ENCODE measurements at places on chromosomes 11 and 22.

DNA sequence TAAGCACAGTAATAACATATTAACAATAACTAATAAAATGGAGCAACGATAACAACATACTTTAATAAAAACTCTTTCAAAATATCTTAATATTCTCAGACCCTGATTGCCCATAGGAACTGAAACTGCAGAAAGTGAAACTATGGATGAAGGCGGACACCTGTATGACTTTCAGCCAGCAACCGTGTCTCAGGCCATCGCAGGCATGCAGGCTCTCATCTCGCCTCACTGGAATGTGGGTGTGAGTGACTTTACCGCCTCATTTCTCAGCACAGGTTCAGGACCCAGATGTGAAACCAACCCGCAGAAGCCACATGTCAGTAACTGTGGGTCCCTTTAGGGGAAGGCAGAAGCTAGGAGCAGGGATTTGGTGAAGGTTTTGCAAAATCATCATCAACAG, 539.1 kb downstream of the FAM181B start:
- ATAC-seq, result no peak

DNA sequence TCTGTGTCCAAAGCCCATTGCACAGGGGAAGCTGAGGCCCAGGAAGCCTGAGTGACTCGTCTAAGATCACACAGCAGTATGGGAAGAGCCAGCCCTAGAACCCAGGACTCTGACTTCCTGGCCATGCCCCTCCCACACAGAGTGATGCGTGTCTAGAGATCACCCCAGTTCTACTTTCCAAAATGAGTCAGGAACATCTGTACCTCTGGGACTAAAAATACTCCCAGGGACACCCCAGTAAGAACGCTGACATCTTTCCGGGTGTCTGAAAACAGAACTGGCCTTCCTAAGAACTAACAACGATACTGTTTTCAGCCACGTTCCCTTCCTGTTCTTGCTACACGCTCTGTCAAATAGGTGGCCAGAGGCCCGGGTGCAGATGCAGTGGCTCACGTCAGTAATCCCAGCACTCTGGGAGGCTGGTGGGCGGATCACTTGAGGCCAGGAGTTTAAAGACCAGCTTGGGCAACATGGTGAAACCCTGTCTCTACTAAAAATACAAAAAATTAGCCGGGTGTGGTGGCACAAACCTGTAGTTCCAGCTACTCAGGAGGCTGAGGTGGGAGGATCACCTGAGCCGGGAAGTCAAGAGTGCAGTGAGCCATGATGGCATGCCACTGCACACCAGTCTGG, 21.7 kb upstream of the PDGFB start:
- ATAC-seq, result peak; percentile 74

DNA sequence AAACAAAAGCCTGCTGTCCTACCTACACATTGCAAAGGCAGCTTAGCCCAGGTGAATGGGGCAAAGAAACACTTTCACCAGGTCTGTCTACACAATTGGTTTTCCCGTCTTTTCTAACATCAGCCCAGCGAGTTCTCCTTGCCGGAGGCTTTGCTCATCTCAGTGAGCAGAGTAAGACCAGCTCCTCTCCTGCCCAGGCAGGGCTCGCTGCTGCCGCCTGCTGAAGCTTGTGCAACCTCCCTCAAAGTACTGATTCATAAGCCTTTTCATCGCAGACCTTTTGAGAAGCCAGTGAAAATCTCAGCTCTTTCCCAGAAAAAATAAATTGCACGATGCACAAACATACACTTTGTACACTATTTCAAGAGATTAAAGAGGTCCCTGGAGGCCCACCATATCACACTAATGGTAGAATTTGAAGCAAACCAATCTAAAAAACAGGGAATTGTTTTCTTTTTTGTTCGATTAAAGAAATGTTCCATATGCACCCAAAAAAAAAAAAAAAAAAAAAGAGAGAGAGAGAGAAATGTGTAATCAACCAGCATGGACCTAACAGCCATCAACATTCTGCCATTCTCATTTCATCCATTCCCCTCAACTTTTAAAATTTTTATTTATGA, 328.1 kb upstream of the MPPED2 start:
- no peak for ATAC-seq

- ATAC-seq, result no peak
Observed at GRCh38 chr22:30968015-30968923, at the start of gene MORC2. TSS of gene MORC2 (minus strand) at chr22:30968774. CDS start at chr22:30967889, 885 bp downstream.

- ATAC-seq, result no peak
Observed at GRCh38 chr11:2015025-2015424, 17.4 kb upstream of the H19 start.

DNA sequence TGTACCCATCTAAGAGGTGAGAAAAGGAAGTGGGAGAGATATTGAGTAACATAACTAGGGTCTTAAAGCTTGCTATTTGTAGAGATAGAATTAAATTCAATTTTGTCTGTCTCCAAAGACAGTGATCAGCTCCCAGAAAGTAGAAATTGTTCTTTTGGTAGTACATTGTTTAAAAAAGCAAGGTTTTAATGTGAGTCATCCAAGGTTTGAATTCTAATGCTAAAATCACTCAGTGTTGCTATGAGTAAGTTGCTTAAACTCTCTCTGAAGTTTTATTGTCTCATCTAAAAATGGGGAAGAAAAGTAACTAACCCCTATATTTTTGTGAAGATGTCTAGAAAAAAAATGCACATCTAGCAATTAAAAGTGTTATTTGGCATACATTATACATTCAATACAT, 1004.5 kb upstream of the CCDC90B start:
- ATAC-seq, result no peak

- no peak for ATAC-seq
Observed at GRCh38 chr11:131696690-131697089, 326.3 kb downstream of the NTM start.

DNA sequence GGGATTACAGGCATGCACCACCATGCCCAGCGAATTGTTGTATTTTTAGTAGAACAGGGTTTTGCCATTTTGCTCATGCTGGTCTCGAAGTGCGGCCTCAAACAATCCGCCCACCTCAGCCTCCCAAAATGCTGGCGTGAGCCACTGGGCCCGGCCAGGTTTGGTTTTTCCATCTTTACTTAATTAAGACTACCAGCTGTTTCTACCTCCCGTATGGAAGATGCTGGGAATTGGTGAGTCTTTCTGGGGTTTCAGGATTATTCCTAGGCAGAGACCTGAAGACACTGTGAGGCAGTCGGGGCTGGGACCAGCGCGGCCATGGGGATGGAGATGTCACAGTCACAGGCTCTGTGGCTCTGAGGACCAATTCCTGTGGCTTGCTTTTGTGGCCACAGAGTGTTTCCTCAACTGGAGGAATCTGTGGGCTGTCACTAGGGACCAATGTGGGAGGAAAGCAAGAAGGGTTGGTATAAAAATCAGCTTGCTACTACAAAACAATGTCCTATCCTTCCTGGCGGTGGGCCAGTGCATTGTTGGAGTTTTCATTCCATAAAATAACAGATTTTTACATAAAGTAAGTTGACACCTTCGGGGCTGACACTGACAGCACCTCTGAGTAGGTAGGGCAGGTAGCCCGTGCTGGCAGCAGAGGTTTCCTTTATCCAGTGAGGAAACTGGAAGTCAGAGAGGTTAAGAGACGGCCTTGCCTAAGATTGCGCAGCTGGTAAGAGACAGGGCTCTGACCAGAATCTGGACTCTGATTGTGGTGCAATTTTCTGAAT, 8.4 kb upstream of the FTH1 start:
- ATAC-seq, result no peak

DNA sequence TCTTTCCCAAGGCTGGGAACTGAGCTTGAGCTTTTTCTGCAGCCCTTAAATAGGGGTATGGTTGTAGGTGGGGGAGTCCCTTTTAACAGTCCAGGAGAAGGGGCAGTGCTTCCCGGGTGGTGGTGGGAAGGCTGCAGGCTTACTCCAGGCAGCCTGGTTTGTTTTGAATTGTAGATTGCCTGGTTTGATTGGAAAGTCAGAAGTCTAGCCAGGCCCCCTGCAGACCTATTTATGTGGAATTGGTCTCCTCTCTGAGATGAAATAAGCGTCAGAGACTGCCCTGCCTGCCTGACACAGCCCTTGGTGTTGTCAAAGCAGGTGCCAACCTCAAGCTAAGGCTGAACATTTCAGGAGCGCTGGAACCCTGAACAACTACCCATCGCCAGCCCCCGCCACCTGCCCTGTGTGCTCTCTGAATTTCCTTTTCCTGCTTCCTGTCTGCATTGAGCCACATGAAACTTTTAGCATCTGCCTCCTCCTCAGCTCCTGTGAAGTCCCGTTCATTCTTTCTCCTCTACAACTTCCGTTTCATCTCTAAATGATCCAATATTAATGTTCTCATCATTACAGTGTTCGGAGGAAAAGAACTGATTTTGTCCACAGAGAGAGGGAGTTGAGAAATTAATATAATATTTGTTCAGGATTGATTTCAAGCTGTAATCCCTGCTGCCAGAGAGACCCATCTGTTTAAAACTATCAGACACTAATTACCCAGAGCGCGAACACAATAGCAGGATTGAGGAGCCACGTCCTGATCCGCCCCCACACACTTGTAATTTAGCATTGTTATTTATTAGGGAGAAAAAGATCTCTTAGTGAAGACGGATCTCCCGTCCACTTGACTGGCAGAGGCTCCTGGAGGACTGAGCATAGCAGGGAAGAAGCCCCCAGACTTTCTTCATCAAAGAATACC, 136.5 kb downstream of the TRIM29 start:
- ATAC-seq, result no peak

- no peak for ATAC-seq
Observed at GRCh38 chr22:34437140-34437539, 516.9 kb upstream of the LARGE1 start.

DNA sequence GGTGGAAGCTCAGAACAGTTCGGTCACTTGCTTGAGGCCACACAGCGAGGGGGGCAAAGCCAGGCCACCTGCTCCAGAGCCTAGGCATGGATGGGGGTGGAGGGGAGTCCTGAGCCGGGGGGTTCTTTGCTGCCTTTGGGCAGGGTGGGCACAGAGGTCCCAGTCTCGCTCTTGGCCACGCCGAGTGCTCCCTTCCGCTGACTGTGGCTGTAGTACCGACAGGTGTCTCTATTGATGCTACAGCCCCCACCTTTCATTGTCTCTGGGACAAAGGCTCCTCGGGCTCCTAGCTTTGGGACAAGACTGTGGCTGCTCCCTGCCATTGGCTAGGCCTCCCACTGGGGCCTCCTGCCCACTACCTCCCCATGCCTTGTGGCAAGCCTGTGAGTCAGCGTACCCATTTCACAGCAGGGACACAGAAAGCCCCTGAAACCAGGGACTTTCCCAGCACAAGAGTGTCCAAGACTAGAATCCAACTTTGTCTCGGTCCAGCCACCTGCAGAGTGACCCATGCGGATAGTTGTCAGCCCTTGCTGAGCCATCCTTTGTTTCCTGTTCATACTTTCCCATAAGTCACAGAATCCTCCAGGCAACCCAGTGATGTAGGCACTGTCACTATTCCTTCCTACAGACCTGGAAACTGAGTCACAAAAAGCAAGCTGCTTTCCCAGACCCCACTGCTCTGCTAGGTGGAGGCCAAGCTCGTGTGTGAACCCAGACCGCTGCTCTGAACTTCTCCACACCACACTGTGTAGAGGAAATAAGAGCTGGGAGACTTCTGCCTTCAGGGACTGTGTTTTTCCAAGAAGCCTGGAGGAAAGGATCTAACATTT, 17.2 kb downstream of the MYEOV start:
- peak; percentile 42 for ATAC-seq

DNA sequence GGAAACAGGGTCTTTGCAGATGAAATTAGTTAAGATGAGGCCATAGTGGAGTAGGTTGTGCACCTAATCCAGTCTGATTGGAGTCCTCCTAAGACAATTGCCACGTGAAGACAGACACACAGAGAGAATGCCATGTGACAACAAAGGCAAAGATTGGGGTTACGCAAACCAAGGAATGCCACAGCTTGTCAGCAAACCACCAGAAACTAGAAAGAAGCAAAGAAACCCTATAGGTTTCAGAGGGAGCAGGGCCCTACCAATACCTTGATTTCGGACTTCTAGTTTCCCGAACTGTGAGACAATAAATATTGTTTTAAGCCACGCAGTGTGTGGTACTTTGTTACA, 8.2 kb upstream of the LAYN start:
- no peak for ATAC-seq

- no peak for ATAC-seq
Observed at GRCh38 chr11:9826390-9826789, 162.5 kb downstream of the SWAP70 start.

- ATAC-seq, result no peak
Observed at GRCh38 chr11:19366992-19367709, 126.4 kb upstream of the E2F8 start.

- ATAC-seq, result no peak
Observed at GRCh38 chr11:26096451-26096850, 235.5 kb upstream of the ANO3 start.

GRCh38 chr11:109972181-109972715, 120.9 kb upstream of the ZC3H12C start:
- ATAC-seq, result no peak

DNA sequence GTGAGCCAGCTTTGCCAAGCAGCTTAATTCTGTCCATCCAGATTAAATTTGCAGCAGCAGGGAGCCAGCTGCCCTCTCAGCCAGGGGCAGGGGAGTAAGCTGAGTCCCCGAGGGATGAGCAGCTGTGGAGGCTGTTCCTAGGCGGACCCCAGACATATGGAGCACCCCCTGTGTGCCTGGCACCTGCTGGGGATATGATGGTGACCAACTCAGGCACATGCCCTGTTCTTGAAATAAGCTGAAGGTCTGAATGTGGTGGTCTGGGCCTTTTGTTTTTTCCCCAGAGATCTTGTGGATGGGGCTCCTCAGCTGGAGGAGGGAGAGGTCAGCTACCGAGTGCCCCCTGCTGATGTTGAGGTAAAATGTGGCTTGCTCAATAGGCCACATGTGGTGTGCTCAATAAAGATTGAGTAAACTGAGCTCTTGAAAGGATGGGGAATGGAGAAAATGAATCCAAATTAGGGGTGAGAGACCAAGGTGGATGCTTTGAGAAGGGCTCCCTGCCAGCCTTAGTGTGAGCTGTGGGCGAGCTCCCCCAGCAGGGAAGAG, 103.3 kb upstream of the NNMT start:
- no peak for ATAC-seq
